ENCODE measurements at places on chromosomes 1 and 21.

GRCh38 chr1:230698130-230698529 is 15.8 kb downstream of the AGT start:
- no peak overlapping the region for H3K27ac ChIP-seq
- H3K36me3 ChIP-seq, result peaks cover 3% of the 10 kb centered on the region
- no peaks in the 10 kb centered on the region for H3K4me1 ChIP-seq
- DNase-seq, result no peak

- H3K27ac ChIP-seq, result no peak overlapping the region
- no peaks in the 10 kb centered on the region for H3K27me3 ChIP-seq
- no peaks in the 10 kb centered on the region for H3K4me1 ChIP-seq
- H3K36me3 ChIP-seq, result no peaks in the 10 kb centered on the region
- no peak for DNase-seq
- H3K4me3 ChIP-seq, result no peak overlapping the region
Observed at GRCh38 chr1:82542766-82543165, 742.0 kb downstream of the ADGRL2 start.

DNA sequence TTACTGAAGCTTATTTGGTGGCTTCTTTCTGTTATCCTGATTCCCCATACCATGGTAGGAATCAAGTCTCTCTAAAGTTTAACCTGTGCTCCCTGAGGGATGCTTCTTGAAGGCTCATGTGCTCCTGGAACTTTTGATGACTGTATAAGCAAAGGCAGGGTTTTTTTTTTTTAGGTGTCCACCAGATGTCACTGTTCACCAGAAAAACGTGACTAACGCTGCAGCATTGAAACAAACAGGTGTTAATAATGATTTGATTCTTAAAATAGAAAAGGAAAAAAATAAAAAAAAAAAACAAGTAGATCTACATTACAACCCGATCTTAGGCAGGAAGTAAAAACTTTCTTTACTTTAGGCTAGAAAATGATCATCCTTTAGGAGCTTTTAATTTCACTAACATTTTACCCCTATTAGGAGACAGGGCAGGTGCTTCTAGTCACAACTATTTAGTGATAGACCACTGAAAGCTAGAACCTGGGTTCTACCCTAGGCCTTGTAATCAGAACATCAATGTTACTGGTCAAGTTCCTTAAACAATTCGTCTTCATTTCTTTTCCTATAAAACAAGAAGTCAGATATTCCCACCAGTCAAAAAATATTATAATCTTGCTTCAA is 223.0 kb downstream of the PLA2G4A start:
- H3K4me3 ChIP-seq, result no peak overlapping the region
- no peaks in the 10 kb centered on the region for H3K36me3 ChIP-seq
- H3K27me3 ChIP-seq, result no peaks in the 10 kb centered on the region
- no peaks in the 10 kb centered on the region for H3K4me1 ChIP-seq

- DNase-seq, result no peak
- no peaks in the 10 kb centered on the region for H3K4me1 ChIP-seq
- no peak overlapping the region for H3K4me3 ChIP-seq
Observed at GRCh38 chr1:187665483-187665882, 836.7 kb downstream of the PLA2G4A start.

DNA sequence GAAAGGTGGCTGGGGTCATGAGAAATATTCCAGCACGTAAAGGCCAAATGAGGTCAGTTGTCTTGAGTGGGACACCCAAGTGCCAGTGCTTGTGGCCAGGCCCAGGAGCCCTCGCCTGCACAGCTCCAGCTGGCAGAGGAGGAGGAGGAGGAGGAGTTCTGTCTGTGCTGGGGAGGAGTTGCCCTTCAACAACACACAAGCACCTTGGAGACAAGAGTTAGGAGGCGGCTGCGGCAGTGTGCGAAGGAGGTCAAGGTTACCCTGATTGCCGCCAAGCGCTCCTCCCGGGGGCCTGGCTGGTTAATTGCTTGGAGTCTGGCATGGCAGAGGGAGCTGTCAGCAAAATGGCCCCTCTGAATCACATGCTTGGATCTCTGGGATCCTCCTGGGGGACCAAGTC is 45.1 kb downstream of the GRIK3 start:
- H3K4me1 ChIP-seq, result no peaks in the 10 kb centered on the region
- no peak for DNase-seq
- no peaks in the 10 kb centered on the region for H3K36me3 ChIP-seq

GRCh38 chr1:29634746-29635335 is 398.5 kb downstream of the PTPRU start:
- H3K27me3 ChIP-seq, result no peaks in the 10 kb centered on the region
- H3K27ac ChIP-seq, result no peak overlapping the region
- H3K4me1 ChIP-seq, result peaks cover 8% of the 10 kb centered on the region
- H3K4me3 ChIP-seq, result no peak overlapping the region

DNA sequence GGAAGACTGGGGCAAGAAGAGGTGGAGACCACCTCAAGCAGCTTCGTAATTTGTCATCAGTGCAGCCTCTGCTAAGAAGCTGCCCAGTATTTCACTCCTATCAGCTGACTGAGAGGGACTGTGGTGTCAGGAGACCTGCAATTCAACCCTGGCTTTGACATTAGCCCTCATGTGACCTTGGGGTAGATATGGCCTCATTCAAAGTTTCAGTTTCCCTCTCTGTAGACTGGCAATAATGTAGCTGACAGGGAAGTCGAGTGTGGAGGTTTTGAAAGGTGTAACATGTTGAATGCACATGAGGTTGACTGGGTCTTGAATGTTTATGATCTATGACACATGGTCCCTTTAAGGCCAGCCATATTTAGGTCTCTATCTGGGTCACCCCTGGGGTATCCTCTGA is 2.2 kb upstream of the SPRR4 start:
- H3K27ac ChIP-seq, result no peak overlapping the region
- no peak for DNase-seq
- H3K36me3 ChIP-seq, result no peaks in the 10 kb centered on the region
- peaks cover 20% of the 10 kb centered on the region for H3K4me1 ChIP-seq
- no peak overlapping the region for H3K4me3 ChIP-seq

Data from RWPE2 (cell line).